T-helper 2 cell treated with Interferon-gamma antibody and Interleukin-4, amounts not matched to agents 5 μg/mL and 100 μg/mL, for 36 hours (primary cell): ENCODE measurements at places on chromosomes 13 and 19.

DNA sequence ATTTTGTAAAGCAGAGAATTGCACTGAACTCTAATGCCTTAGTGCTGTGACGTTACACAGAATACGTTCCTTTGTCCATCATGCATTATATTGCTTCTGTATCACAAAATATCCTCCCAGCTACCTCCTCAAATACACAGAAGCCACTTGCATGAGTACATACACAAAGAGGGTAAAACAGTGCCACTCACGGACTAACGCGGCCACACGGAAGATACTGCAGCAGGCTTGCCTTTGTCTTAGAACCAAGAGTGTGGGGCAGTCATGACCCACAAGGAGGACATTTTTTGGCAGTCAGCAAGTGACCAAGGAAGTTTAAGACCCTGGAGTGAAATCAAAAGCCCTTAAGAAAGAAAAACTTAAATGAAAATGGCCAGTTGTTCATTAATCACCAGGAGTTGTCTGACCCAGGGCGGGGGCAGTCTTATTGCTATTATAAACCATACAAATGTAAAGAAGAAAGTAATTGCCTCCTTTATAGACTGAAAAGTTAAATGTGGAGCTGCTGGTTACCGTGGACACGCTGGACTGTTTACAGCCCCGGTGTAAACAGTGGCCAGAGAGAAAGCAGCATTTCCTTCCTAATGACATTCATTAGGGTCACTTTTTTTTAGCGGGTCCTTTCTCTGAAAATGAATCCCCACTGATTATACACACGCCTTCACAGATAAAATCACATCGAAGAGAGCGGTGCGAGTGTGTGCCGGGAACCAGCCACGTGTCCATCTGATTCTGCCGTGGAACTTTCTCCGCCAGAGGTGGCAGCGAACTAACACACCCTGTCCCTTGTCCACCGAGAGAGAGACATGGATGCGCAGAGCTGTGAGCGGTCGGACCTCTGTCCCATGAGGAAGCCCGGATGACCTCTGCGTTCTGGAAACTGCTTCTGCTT, 66.8 kb downstream of the SOX1 start:
- no peak for DNase-seq

DNA sequence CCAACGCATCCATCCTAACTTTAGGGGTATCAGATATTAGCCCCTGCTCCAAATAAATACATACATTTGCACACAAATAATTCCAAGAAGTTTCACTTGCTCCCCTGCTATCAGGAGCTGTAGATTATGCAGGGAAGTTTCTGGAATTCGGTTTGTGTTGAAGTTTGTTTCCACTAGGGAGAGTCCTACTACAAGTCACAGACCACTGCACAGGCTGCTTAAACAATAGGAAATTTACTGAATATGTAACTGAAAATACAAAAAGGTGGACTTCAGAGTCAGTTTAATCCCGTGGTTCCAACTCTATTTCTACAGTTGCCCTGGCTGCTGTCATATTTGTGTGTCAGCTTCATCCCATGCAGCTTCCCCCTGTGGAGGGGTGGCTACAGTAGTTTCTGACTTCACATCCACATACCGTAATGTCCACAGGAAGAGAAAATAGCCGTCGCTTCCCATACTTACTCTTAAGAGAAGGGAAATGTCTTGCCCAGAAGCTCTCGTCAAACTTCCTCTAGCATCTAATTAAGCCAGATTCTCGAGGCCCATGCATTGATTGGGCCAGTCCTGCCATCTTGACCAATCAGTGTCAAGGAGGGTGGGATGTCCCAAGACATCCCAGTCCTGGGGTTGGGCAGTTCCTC, 286.6 kb downstream of the COG6 start:
- no peak for DNase-seq

GRCh38 chr19:2056837-2057192, 5.8 kb upstream of the MKNK2 start:
- DNase-seq: no peak

DNA sequence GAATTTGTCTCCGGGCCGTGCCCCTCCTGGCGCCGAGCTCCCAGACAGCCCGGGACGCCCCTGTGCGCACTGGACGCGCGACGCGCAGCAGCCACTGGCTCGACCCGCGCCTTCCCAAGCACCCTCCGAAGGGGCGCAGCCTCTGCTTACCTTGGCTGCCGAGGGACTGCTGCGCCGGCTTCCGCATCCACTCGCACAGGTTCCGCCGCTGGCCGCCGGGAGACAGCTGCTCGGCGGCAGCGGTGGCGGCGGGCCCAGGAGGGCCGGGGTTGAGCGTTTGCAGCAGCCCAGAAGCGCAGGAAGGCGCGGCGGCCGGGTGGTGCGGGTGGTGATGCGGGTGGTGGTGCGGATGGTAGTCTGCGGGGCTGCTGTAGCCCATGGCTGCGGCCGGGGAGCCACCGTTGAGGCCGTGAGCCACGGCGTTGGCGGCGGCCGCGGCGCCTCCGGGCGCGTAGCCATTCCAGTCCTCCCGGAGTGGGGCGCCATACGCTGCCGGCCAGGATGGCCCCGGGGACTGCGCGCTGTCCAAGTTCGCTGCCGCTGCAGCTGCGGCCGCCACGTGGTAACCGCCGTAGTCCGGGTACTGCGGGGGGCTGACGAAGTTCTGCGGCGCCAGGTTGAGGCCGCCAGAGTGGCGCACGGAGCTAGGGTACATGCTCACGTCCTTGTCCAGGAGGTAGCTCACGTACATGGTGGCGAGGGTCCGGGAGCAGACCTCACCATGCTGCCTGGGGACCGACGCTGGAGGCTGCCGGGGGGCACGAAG, 616 bp downstream of the CDX2 start:
- no peak for DNase-seq

- DNase-seq: no peak
Observed at GRCh38 chr19:17623224-17623935, 64.8 kb downstream of the UNC13A start.

- no peak for DNase-seq
Observed at GRCh38 chr19:50510121-50510670, 795 bp downstream of the JOSD2 start.

GRCh38 chr19:51441410-51442390, 16.6 kb downstream of the SIGLEC8 start:
- DNase-seq: peak; percentile 96

DNA sequence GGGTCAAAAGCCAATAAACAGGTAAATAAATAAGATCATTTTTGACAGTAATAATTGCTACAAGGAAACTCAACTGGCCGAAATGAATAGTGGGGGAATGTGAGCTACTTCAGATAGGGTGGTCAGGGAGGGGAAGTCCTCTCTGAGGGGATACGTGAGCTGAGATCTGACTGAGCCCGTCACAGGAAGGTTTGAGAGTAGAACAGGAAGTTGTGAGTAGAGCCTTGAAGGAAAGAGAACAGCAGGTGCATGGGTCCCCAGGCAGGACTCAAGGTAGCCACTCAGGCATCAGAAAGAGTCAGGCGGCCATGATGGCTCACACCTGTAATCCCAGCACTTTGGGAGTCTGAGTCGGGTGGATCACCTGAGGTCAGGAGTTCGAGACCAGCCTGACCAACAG, 6.3 kb downstream of the IRGQ start:
- DNase-seq: no peak

DNA sequence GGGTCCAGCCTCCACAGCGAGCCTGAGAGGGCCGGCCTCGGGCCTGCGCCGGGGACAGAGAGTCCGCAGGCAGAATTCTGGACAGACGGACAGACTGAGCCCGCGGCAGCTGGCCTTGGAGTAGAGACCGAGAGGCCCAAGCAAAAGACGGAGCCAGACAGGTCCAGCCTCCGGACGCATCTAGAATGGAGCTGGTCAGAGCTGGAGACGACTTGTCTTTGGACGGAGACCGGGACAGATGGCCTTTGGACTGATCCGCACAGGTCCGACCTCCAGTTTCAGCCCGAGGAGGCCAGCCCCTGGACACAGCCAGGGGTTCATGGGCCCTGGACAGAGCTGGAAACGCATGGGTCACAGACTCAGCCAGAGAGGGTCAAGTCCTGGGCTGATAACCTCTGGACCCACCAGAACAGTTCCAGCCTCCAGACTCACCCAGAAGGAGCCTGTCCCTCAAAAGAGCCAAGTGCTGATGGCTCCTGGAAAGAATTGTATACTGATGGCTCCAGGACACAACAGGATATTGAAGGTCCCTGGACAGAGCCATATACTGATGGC, 490 bp downstream of the ITPKC start:
- DNase-seq: no peak

- DNase-seq: no peak
Observed at GRCh38 chr19:13459351-13459750, 46.9 kb downstream of the CACNA1A start.

- DNase-seq: peak; percentile 72
Observed at GRCh38 chr13:23578411-23579071, 8.3 kb downstream of the TNFRSF19 start.

- no peak for DNase-seq
Observed at GRCh38 chr13:46113596-46113995, 8.8 kb upstream of the CPB2 start.

GRCh38 chr19:687569-688166, 7.6 kb downstream of the PRSS57 start:
- no peak for DNase-seq

GRCh38 chr19:53597023-53597422, 34.8 kb upstream of the DPRX start:
- no peak for DNase-seq

- no peak for DNase-seq
Observed at GRCh38 chr19:51668216-51668615, 21.6 kb upstream of the SIGLEC14 start.

DNA sequence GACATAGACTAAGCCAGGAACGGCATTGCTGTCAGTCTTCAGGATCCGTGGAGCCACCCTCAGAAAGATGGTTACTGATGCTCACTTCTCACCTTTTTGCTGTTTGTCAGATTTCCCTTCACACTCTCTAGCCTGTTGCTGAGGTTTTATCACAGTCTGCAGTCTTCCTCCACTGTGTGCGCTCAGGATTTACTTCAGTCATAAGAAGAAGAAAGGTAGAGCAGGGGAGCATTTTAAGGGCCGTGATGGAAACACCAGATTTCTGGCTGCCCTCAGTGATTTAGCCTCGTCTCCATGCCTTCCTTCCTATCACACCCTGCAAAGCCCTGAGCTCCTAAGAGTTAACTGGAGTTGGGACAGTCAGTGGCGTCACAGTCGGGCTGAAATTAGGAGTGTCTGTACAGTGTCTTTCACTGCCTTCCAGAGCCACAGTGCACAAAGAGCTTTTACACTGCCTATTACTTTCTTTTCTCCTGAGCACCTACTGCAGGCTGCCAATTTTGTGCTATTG, 60.0 kb upstream of the GPR183 start:
- DNase-seq: no peak

- DNase-seq: no peak
Observed at GRCh38 chr19:18708452-18709231, 25.2 kb downstream of the CRTC1 start.

DNA sequence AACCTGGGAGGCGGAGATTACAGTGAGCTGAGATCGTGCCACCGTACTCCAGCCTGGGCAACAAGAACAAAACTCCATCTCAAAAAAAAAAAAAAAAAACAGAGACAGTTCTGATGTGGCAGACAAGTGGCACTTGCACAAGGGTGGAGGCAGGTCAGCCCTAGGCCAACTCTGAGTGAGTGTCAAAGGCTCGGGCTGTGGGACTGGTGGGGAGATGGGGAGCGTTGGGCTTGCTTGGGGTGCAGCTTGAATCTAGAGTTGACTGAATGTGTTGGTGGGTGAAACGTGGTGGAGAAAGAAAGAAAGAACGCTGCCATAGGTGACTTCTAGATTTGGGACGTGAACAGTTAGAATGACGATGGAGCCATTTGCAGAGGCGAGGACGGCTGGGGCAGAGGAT, 121.3 kb upstream of the SPACA7 start:
- no peak for DNase-seq

DNA sequence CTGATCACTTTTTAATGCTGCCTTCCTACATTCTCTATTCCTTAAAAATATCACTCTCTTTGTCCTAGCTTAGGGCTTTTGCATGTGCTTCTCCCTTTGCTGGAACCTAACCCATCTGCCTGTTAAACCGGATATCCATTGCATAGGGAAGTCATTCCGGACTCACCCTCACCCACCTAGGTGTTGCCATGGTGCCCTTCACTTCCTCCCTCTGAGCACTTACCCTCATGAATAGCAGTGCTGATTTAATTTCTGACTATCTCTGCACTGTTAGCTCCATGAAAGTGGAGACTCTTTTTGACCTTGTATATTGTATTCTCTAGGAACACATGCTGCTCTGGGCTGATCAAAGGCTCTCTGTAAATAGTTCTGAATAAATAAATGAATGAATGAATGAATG, 401.9 kb downstream of the PCDH20 start:
- DNase-seq: no peak

DNA sequence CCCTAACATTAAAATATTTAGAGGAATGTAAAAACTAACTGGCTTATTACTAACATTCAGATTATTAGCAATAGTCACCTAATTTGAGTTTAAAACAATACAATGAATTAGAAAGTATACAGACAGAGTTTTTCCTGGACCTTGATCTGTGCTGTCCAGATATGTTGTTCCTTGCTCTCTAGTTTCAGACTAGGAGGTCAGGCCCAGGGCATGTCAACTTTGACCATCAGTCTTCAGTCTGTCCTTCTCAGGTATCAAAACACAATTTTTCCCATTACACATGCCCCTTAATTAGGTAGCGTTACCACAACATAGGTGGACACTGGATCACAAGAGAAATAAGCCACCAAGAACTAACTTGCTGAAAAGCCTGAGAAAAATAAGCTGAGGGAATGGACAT, 197.0 kb downstream of the MAB21L1 start:
- DNase-seq: no peak
